ENCODE measurements at places on chromosomes 5 and 9. TPM values are rescaled to one million over a fixed set of nuclear protein-coding genes. Genes with fewer than 3 reads are reported as not detected.

DNA sequence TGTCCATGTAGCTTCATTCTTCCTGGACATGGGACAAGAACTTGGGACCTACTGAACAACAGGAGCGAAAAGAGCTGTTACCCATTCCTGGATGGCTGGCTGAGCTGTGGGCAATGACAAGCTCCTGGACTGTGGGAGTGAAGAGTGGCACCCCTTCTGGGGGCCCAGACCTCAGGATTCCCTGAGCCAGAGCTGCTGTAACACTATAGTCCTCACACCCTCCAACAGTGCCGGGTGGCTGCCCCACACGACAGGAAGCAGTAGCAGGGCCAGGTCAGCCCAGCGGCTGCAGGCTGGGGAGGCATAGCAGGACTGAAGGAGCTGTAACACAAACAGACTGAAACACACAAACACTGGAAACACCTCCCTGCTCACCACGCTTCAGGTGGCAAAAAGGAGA, 169.7 kb upstream of the IRX2 start:
- DNase-seq, result no peak

DNA sequence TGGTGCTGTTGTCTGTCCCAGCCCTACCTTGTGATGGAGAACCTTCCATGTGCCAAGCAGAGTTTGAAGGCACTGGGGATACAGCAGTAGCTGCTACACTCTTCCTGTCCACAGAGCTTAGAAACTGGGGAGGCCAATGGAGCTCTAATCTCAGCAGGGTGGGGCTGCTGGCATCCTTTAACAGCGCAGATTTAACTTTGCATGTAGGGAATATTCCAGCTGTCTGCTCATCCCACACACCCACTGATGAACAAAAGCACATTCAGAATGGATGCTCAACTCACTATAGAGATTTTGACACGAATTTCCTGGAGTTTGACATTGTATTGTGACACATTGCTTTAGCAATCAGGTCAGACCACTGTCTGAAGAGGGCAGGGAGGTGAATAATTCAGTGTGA, 49.0 kb downstream of the TMEM215 start:
- no peak for DNase-seq

INSL4 gene
- polyA plus RNA-seq, result not detected

- no peak for DNase-seq
Observed at GRCh38 chr9:88191456-88191855, 53.2 kb upstream of the SPATA31C2 start.

Data from left renal pelvis (tissue), 4 donors.